ENCODE measurements at places on chromosomes 12 and 14.

- DNase-seq, result no peak
These were observed 318.2 kb downstream of the NUAK1 start for GRCh38 chr12:105820429-105821125.

DNA sequence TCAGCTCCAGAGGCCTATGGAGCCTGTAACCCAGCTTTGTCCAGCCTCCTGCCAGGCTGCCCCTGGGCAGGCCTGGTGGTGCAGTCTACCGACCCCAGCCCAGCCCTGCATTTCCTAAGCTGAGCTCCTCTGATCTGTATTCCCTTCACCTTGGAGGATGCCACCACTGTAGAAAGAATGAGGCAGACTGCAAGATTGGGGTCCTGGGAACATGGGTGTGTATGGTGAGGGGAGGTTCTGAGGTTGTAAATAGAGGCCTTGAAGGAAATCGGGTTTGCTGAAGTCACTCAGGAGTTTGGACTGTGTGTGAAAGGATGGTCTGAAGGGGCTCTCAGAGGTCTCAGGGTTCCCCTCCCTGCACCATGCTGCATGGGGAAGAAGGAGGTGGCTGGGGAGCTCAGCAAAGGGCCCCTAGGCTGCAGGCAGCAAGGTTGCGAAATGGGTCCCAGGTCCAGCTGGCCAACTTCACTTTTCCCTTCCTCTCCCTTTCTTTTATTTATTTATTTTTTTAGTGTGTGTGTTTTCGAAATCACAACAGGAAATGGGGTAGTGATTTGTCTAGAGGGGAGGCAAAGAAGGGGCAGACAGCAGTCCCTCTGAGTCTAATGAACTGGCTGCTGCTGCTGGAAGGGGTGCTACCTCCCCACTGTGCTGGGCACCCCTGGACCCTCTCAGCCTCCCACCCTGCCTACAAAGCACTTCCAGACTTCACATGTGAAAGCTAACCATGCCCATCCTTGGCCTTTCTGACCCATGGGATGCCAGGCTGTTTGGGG lies 1.2 kb upstream of the LRP1-AS start:
- no peak for DNase-seq

DNA sequence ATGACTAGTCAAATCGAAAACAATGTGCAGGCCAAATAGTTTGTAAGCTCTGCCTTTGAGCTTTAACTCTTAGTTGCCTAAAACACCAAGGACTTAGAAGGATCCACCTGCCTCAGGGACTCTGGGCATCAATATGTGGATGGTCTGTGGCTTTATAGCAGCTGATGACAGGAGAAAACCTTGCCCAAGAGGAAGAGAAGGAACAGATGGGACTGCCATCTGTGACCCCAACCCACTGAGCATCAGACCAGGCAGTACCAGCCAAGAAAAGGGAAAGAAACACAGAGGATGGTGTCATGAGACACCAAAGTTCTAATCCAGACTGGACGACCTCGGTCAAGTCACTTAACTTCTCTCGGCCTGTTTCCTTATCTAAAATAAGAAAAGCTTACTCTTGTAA lies 12.7 kb downstream of the TGFB3 start:
- DNase-seq, result no peak

DNA sequence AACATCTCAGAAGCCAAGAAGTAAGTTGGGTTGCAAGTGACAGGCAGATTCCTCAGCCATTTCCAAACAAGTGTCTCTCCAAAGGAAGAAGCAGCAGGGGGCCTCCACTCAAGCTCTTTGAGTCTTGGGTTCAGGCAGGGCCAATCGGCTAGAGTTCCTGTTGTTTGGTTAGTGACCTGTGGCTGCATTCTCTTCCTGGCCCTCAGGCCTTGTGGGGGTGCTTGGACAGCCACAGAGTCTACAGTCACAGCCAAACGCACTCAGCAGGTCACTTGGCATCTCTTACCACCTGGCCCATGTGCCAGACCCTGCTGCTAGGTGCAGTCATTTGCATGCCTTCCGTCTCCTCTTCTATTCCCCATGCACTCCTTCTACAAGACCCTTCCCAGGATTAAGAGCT lies 353.9 kb downstream of the GRIN2B start:
- DNase-seq, result no peak

- no peak for DNase-seq
These were observed 4.7 kb upstream of the CDH24 start for GRCh38 chr14:23062002-23062401.

- no peak for DNase-seq
These were observed 145.4 kb upstream of the ABCD2 start for GRCh38 chr12:39764944-39765560.

GRCh38 chr12:67758119-67758518 lies 109.6 kb downstream of the DYRK2 start:
- DNase-seq, result no peak

DNA sequence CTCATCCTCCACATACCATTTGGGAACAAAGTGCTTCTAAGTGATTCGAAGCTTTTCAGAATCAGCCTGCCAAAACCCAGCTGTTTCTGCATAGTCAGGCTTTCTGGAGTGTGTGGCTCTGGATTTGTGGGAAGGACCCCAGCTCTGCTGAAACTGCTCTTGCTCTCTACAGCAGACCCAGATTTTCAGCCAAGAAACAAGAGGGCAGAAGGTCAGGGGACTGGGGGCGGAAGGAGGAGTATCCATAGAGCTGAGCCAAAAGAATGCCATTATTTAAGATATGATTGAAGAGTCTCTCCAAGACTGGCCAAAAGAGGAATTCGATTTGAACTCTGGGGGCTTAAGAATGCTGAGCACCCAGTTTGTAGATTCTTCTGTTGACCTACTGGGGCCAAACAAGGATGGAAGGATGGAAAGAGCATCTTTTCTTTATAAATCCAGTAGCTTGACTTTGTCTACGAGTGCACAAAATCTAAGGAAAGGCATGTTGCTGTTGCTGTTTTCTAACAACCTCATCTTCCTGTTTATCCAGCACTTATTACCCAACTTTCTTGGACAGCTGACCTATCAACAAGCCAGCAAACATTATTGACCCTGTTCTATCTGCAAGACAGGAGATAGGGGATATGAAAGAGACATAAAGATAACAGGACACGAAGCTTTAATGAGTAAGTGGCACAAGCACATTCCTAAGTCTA lies 29.2 kb downstream of the FBLN5 start:
- no peak for DNase-seq

DNA sequence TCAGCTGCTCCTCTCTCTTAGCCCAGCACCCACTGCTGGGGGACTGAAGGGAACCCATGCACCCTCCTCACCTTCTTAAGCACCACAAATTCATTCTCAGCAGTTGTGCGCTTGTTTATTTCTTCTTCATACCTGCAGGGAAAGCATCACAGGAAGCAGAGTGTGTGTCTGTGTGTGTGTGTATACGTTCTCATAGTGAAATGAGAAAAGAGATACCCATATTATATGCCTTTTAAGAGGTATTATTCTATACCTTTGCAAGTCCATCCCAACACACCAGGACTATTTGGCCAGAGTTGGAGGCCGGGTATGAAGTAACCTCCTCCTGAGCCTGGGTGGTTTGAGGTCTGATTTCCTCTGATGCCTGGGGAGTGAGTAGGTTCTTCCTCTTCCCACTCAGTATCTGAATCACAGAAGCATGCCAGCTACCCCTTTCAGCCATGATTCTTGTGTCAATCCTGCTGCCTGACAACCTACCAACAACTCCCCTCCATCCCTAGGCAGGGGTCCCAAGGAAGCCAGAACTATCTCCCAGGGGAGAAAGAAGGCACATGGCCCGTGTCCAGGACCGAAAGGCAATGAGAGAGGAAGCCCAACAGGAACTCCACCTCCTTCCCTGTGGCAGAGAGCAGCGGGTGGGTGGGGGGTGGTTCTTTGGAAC lies 3.0 kb downstream of the KRT73 start:
- DNase-seq, result no peak

- DNase-seq, result no peak
These were observed 972 bp upstream of the DCTN2 start for GRCh38 chr12:57548013-57548315.

- DNase-seq, result no peak
These were observed 432.9 kb downstream of the ZFP36L1 start for GRCh38 chr14:68359837-68360552.

DNA sequence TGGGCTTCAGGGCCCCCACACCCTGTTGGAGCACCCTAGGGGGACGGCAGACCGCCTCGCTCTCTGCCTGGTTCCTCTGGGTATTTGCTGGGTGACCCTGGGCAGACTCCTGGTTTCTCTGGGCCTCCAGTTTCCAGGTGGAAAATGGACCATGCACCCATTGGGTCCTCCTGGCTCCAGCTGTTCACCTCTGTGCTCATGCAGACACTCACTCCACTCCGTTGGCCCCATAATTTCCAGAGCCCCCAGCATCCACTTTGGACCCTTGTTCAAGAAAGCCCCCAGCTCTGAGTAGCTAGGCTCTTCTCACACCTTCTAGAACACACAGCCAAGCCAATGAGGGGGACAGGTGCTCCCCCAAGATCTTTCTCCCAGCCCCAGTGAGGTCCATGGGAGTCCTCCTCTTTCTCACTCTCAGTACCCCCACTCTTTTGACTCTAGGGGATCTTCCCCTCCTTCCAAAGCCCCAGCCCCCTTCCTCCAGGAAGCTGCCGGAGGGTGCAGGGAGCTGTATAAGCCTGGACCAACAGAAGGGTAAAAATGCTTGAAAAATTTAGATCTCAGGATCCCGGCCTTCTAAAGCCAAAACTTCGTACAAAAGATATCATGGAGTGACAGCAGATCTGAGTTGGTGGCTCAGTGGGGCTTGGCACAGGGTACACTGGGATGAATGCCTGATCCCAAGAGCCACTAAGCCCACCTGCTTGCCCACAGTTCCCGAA lies 174.8 kb upstream of the RTL1 start:
- DNase-seq, result no peak

GRCh38 chr12:71439613-71440344 lies at the start of gene LGR5:
Gene LGR5, plus strand, starts transcription at chr12:71439798. Its CDS starts 283 bp downstream, at chr12:71440081.
- DNase-seq, result no peak

DNA sequence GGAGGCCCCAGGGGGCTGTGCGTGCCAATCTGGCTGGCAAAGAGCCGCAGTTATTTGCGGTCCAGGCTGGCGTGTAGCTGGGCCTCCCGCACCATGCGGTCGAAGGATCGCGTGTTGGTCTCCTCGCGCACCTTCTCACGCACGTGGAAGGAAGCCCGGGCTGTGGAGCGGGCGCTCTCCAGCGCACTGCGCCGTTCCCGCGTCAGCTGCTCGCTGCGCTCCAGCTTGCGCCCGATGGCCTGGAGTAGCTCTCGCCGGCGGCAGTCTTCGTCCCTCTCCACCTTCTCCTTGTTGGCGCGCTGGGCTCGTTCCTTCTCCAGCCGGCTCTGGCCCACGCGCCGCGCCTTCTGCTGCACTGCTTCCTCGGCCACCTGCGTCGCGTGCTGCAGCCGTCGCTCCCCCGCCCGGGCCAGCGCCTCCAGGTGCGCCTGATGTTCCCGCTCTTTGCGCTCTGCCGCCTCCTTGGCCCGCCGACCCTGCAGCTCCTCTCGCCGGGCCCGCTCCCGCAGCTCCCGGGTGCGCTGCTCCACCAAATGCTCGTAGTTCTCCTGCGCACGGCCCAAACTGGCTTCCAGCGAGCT lies 3.1 kb downstream of the CCDC177 start:
- DNase-seq, result no peak

DNA sequence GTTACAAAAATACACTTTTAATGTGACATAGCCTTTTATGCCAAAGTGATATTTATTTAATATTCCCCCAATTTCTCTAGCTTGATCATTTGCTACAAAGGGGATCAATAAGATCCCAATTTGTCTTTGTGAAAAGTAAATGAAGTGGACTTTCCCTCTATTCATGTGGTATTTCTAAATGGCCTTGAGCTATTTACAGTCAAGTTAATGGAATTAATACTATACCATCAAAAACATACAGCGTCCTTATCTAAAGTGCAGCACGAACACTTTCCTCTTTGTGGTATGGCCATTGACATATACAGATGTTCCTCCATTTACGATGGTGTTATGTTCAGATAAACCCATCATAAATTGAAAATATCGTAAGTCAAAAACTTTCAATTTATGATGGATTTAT lies 23.2 kb downstream of the CFL2 start:
- no peak for DNase-seq

DNA sequence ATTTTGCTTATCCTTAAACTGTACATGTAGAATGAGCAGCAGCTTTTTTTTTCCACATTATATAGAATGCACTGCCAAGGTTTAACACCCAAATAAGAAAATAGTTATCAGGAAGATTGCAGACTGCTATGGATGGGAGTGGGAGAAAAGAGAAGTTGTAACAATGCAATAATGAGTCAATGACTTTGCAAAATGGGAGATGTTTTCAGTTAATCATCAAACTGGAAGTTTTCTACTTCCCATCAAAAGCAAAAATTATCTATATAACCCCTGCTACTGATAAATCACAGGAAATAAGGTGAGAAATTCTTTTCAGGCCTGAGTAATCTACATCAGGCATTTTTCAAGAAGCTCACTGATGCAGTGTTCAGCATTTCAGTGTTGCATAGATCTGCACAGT lies 309.1 kb downstream of the GXYLT1 start:
- no peak for DNase-seq

DNA sequence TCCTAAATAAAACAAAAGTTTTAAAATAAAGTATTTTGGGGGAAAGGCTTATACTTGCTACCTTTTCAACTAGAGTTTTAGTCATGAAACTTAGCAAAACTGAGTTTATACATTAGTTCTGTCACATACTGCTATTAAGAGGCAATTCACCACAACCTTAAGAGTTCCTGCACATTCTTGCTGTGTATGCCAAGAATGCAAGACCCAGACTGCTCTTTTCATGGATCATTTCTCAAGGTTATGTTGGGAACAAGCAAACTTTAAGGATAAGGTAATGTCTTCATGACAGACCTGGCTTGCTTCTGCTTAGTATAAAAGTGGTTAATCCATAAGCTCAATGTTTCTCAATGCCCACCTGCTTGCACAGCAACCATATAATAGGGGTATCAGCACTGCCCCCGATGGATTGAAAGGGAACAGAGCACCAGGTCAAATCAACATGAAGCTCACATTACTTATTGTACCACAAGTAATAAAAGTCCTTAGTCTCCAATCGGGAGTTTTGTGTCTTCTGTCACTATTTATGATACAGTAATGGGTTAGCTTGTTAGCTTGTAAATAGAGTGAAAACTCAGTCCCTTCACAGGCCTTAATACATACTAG lies 67.6 kb downstream of the KIF21A start:
- DNase-seq, result no peak

DNA sequence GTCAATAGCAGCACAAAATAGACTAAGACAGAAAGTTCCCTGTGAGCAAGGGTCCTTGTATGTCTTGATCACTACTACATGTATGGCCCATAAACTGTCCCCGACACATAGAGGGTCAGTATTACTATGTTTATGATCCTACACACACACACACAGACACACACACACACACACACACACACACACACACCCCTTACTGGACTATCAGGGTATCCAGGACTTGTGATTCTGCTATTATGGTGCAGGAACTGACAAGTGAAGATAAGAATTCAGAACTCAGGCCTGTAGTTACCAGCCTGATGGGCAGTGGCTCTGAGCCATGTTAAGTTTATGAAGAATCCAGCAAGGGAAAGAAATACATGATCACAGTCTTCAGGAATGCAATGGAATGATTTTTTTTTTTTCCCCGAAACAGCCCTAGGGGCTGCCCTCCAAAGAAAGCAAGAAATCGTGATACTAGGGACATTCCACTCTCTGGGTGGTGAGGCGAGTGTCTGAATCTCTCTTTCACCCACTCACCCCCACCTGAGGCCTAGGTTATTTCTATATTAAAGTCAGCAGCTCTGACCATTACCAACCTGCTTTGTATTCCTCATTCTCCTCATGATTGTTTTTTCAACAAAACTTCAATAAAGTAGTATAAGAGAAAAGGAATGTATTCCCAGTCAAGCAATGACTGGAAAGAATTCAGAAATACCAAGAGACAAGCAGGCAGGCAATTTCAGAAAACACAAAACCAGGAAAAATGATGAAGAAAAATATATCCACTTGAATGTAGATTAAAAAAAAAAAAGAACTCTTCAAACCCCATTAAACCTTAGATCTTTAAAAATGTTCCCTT lies 105.8 kb downstream of the AVPR1A start:
- no peak for DNase-seq

Measured in stimulated activated CD4-positive, alpha-beta T cell treated with anti-CD3 and anti-CD28 coated beads, Interleukin-1b, Interleukin-23, amount 100 ng/mL, for 24 hours (primary cell).